KBM-7 (cell line): ENCODE measurements at places on chromosomes 16 and 17.
A peak's percentile ranks its signal among the peaks of the same experiment; 100 is the strongest.

DNA sequence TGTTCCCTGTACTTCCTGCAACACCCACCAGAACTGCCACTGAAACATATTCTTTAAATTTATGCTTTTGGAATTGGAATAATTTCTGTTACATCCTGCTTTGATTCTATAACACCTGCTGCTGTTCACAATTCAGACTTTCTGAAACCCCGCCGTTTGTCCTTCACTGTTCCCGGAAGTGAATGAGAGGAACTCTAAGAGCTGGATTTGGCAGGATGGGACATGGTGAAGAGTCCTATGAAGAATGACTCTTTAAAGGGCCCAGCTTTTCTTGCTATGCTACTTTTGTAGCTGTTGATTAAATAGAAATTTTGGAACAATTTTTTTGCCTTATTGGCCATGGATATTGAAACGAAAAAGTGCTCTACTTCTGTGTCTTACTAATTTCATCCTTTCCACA is 8.9 kb downstream of the AP2B1 start:
- DNase-seq = no peak

DNA sequence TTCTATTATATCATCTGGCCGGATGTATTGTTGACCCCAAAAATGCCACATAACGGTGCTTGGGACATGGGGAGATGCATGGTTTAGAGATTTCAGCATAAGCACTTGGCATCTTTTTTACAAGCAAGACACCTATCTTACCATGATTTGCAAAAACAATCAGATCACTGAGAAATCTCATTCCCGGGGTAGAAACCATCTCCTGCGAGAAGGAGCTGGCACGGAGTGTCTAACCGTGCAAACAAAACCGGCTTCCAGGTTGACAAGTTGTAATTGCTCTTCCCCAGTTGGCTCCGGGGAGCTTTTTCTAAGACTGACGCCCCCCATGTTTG is 1.0 kb downstream of the SLC16A6 start:
- peak; percentile 15 for DNase-seq

GRCh38 chr16:87196231-87196630 is 121.0 kb downstream of the C16orf95 start:
- DNase-seq = no peak

- no peak for DNase-seq
Measured at GRCh38 chr16:4801051-4801961, 1.1 kb downstream of the ROGDI start.

DNA sequence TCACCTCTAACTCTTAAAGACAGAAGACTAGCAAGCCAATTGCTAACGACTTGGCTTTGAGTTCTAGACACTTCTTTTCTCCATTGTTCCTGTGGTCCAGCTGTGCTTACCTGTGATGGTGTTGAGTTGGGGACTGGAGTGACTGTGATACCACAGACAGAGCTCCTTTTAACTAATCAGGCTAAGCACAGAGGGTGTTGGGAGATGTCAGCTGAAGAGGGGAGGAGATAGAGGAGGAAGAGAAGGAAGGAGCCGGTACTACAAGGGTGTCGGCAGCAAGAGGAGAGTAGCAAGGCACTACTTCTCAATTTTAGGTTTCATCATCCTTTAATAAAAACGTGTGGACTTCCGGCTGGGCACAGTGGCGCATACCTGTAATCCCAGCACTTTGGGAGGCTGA is 5.1 kb upstream of the MYO1D start:
- DNase-seq = no peak

- DNase-seq = no peak
Measured at GRCh38 chr17:28717578-28718332, at the start of gene RAB34. RAB34 (minus strand) TSS chr17:28717868; CDS start chr17:28717266, 602 bp downstream.

- peak; percentile 100 for DNase-seq
Measured at GRCh38 chr17:8156246-8156992, 4.2 kb upstream of the PER1 start.

DNA sequence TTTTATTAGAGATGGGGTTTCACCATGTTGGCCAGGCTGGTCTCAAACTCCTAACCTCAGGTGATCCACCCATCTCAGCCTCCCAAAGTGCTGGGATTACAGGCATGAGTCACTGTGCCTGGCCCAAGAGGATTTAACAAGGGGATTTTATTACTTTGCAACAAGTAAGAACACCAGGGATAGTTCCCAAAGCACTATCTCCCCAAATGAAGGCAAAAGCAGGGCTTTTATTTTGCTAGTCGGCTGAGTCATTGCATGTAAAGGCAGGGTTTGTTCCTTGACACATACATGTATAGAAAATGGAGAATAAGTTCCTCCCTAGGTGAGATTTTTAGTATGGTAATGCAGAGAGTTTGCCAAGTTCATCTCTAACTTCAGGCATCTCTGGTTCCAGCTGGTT is 24.0 kb downstream of the REXO5 start:
- DNase-seq = no peak

DNA sequence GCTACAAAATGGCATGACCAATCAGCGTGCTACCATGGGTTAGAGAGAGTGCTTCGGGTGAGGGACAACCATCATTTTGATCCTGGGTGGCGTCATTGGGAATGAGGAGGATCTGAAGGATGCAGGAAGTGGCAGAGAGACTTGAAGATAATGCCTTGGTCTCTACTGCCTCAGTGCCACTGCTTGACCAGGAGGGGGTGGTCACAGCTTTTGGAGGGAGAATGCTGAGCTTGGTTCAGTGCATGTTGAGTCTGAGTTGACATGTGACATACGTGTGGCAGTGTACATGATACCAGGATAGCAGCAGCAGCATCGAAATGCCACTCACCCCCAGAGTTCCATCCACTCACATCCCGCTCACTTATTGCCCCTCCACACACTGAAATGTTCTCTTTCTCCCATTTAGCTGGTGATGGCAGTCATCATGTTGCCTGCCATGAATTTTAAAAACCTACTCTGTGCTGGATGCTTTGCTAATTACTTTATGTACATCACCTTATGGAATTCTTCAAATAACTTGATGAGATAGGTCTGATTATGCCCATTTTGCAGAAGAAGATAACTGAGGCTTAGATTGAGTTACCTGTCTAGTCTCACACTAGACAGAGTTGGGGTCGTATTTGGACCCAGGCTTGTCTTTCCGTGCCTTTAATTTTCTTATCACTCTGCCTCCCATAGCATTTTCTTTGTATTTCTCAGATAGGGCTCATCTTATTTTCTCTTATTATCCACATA is 36.7 kb downstream of the ARSG start:
- no peak for DNase-seq

DNA sequence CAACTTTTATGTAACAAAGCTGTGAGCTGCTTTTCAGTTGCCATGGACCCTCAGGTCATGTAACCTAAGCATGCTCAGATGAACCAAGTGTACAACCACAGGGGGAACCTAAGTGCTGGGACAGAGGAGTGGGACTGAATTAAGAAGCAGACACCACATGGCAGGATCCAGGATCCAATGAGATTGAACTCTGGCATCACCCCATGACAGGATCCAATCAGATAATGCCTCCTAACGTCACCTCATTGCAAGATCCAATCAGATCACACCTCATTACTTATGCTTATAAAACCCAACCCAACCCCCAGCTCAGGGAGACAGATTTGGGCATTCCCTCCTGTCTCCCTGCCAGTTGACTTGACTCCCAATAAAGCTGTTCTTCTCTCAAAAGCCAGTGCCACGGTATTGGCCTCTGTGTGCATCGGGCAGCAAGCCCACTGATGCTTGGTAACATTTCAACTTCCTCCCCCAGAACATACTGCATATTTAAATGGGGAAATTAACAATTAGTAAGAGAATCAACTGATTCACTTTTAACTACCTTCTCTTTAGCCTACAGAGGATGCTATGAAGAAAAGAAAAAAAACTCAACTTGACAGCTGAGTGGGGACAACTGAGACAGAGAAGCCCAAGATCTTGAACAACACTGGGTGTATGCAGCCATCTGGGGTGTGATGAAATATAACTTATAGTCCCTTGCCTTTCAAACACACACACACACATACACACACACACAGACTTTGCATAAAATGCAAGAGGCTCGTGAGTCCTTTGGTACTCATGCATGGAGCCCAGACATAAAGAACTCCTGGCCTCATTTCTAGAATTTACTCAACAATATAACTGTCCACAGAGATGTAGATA is 148.4 kb downstream of the SLC39A11 start:
- DNase-seq = no peak

- DNase-seq = no peak
Measured at GRCh38 chr17:33241390-33241789, 51.7 kb downstream of the ASIC2 start.

DNA sequence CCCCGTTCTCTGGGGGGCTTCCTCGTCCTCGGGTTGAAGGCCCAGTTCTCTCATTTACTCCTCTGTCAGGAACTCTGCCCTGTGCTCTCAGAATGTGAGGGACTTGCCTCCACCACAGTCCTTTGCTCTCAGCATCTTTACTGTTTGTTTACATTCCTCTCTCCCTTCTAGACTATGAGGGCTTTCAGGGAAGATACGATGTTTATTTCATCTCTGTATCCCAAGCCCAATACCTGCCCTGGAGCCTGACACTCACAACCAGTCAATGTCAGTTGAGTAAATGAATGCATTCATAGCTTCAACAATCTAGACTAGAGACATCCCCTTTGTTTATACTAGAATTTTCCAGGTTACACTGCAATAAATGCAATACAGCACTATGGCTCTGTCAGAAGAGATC is 409.6 kb upstream of the CDH11 start:
- DNase-seq = no peak

DNA sequence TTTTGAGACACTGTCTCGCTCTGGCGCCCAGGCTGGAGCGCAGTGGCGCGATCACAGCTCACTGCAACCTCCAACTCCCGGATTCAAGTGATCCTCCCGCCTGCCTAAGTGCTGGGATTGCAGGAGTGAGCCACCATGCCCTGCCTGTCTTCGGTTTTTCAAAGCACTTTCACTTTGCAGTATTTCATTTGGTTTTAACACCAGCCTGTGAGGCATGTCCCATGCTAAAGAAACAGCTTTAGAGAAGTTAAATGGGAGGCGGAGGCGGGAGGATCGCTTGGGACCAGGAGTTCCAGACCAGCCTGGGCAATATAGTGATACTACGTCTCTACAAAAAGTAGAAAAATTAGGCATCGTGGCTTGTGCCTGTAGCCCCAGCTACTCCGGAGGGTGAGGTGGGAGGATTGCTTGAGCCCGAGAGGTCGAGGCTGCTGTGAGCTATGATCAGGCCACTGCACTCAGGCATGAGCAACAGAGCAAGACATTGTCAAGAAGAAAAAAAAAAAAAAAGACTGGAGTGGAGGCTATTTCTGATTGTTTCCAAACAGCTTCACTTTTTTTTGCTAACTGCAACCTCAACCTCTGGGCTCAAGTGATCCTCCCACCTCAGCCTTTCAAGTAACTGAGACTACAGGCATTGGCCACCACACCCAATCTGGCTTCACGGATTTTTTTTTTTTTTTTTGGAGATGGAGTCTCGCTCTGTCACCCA is 1.3 kb downstream of the METTL23 start:
- DNase-seq = peak; percentile 50

GRCh38 chr16:424623-425081 is 797 bp upstream of the RAB11FIP3 start:
- DNase-seq = no peak

GRCh38 chr17:82092995-82093751 is 4.9 kb downstream of the FASN start:
- DNase-seq = no peak

- DNase-seq = no peak
Measured at GRCh38 chr17:4818276-4818675, 11.3 kb downstream of the PLD2 start.

DNA sequence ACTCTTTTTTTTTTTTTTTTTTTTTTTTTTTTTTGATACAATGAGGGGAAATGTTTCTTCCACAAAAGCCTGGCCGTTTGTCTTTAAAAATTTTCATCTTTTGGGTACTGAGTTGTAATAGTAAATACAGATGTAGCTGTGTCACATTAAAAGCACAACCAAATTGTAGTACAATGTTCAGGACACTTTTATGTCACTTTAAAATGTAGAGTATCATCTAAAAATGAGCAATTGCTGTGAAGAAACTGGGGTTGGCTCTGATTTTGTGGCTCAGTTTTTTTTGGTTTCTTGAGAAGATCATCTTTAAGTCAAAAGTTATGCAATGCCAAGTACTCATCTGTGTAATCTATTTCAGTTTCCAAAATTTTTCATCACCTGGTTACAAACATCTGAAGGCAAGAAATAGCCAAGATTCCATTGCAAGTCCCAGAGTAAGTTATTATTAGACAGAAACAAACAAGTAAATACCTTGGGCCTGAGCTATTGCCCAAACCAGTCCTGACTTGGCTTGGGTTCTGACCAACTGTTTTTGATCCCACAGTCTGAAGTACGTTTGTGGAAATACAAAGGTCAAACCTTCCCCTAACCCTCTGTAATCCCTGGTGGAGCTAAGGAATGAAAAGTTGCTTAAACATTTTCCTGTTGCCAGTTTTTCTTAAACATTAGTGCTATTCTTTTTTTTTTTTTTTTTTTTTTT is 717.2 kb downstream of the WWOX start:
- no peak for DNase-seq

DNA sequence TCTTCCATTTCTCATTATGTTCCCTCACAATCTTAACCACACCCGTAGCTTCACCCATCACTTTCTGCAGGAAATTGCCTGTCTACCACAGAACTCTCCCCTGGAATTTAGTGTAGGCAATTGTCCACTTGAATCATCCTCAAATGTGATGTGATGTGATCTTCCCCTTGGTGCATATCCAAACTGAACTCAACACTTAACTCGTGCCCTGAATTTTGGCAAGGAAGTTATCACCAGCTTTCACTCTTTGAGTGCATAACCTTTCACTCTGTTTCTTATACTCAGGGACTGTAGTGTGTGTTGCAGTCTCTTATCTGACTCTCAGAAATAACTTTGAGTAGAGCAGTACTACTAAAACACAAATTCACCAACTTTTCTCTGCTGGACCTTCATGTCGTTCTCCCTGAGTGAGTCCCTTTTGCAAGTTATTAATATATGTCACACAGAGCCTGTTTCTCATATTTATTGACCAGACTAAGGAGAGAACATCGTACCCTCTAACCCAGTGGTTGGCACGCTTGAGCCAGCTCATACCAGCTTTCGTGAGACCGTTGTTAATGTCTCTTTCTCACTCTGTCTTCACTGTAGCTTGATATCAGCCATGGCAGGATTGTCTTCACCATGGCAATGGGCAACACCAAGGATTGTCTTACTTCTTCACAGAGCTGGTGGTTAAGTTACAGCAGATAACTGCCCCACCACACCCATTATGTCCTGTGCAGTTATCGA is 558.9 kb upstream of the HSBP1 start:
- DNase-seq = no peak

GRCh38 chr17:4143563-4144421 is 795 bp downstream of the CYB5D2 start:
- DNase-seq = peak; percentile 96

DNA sequence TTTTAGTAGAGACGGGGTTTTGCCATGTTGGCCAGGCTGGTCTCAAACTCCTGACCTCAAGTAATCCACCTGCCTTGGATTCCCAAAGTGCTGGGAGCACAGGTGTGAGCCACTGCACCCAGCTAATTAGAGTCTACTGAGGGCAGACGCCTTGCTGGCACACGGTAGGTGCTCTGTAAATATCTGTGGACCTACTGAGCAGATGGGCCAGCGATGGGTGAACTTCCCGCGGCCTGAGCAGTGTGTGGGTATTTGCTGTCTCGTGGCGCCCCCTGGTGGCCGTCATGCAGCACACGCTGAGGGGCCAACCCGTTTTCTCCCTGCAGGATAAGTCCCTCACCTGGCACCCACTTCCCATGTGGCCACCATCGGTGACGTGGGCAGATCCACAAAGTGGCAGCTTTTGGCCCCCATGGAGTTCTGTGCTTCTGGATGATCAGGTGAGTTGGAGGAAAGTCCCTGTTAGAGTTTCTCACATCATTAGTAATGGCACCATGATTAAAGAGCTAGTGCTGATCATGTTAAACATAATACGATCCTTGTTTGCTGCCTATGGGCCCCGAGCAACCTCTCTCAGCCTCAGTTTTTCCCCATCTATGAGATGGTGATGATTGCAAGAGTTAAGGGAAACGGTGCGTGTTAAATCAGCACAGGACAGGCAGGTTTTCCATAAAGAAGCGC is 40.7 kb downstream of the ZDHHC7 start:
- DNase-seq = peak; percentile 87
